ENCODE measurements at places on chromosomes 3 and 15. TPM values are rescaled to one million over a fixed set of nuclear protein-coding genes. Genes with fewer than 3 reads are reported as not detected.

STRA6 gene
- not detected for total RNA-seq

WNT5A gene
- not detected for total RNA-seq

KNL1 gene
- total RNA-seq, result 3.6 TPM

PTH1R gene
- total RNA-seq, result not detected

PARP14 gene
- total RNA-seq, result 92.6 TPM

PRKCD gene
- total RNA-seq, result 31.7 TPM

MEIS2 gene
- not detected for total RNA-seq

GLDN gene
- not detected for total RNA-seq

ARPP19 gene
- total RNA-seq, result 147 TPM

DNA sequence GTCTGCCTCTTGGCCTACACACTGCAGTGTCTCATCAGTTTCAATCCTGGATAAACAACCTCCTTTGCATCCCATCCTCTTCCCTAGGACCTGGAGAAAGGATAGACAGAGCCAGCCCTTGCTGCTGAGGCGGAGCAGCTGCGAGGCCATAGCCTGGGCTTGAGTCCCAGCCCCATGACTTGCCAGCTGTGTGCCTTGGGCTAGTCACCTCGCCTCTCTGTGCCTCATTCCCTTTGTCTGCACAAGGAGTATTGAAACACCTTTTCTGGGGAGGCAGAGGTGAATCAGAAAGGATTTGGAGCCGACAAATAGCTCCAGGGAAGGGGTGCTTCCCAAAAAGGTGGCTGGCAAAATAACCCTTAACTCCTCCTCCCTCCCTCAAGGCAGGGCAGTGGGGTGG lies 65.0 kb upstream of the SLC6A1 start:
- H3K27ac ChIP-seq, result no peak overlapping the region
- H3K4me3 ChIP-seq, result no peak overlapping the region
- H3K36me3 ChIP-seq, result no peaks in the 10 kb centered on the region
- H3K27me3 ChIP-seq, result no peaks in the 10 kb centered on the region
- DNase-seq, result no peak

DNA sequence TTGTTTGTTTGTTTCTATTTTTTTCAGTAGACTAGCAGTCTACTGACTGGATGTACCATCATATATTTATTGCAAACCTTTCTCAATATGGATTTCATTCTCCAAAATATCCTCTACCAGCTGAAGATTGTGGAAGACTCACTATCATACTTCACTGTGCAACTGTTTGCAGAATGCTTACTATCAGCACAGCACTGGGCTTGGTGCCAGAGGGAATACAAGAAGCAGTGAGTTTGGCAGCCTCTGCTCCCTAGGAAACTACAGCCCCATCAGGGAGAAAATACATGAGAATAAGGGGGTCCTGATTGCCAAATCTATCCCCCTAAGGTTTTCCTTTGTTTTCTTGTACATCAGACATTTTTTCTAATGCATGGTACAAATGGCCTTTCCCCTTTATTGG lies 27.5 kb downstream of the AQP9 start:
- no peaks in the 10 kb centered on the region for H3K4me1 ChIP-seq
- no peak for DNase-seq
- H3K4me3 ChIP-seq, result no peak overlapping the region
- no peak overlapping the region for H3K27ac ChIP-seq

GRCh38 chr3:141239511-141240281 lies 8.1 kb downstream of the PXYLP1 start:
- no peak for DNase-seq
- peaks cover 20% of the 10 kb centered on the region for H3K4me1 ChIP-seq
- H3K27me3 ChIP-seq, result no peaks in the 10 kb centered on the region
- no peak overlapping the region for H3K4me3 ChIP-seq
- no peaks in the 10 kb centered on the region for H3K36me3 ChIP-seq

- H3K4me1 ChIP-seq, result no peaks in the 10 kb centered on the region
- no peak overlapping the region for H3K4me3 ChIP-seq
- H3K27me3 ChIP-seq, result no peaks in the 10 kb centered on the region
- H3K27ac ChIP-seq, result no peak overlapping the region
- no peak for DNase-seq
Observed at GRCh38 chr3:43095370-43095769, 10.5 kb downstream of the POMGNT2 start.

- DNase-seq, result no peak
- H3K27me3 ChIP-seq, result no peaks in the 10 kb centered on the region
- no peak overlapping the region for H3K4me3 ChIP-seq
- no peaks in the 10 kb centered on the region for H3K36me3 ChIP-seq
- no peaks in the 10 kb centered on the region for H3K4me1 ChIP-seq
Observed at GRCh38 chr15:94704421-94704820, 473.1 kb downstream of the MCTP2 start.

- no peak for DNase-seq
- H3K36me3 ChIP-seq, result no peaks in the 10 kb centered on the region
- H3K27ac ChIP-seq, result no peak overlapping the region
- no peaks in the 10 kb centered on the region for H3K27me3 ChIP-seq
- H3K4me1 ChIP-seq, result peaks cover 28% of the 10 kb centered on the region
Observed at GRCh38 chr3:172042136-172042662, 2.8 kb downstream of the FNDC3B start.

DNA sequence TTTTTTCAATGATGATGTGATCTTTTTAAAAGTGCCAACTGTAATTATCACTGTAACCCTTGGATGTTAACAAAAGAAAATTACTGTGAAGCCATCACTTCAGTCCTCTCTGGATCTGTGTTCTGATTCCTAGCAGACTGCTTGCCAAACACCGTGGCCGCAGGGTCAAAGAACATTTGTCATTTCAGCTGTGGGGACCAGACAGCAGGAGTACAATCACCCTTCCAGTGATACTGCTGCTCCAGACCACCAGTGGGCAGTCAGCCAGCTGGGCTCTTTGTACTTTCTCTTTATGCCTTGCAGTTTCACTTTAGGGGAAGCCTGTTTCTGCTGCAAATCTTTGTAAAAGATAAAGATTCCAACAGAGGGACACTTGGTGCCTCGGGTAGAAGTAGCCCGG lies 770.0 kb downstream of the GRM7 start:
- no peak for DNase-seq
- no peaks in the 10 kb centered on the region for H3K27me3 ChIP-seq
- H3K4me3 ChIP-seq, result no peak overlapping the region
- H3K36me3 ChIP-seq, result no peaks in the 10 kb centered on the region

DNA sequence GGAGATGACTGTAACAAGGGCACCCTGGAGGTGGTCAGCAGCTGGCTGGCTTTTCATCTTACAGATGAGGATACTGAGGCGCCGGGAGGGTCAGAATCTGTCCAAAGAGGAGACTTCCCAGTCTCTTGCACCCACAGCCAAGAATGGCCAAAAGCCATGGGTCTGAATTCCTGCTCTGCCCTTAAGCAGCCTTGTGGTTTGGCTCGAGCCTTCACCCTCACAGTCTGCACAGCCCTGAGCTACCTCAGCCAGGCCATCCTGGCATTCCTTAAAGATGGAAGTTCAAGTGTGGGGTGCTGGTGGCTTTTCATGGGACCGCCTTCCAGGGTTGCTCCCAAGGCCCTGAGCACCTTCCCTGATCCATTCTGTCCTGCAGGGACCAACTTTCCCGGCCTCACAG lies 59.2 kb downstream of the CACNA2D2 start:
- peaks cover 53% of the 10 kb centered on the region for H3K4me1 ChIP-seq
- no peak for DNase-seq
- H3K27ac ChIP-seq, result no peak overlapping the region

GRCh38 chr3:85875589-85875988 lies 916.8 kb downstream of the CADM2 start:
- no peaks in the 10 kb centered on the region for H3K27me3 ChIP-seq
- no peaks in the 10 kb centered on the region for H3K4me1 ChIP-seq
- H3K4me3 ChIP-seq, result no peak overlapping the region
- no peaks in the 10 kb centered on the region for H3K36me3 ChIP-seq
- no peak overlapping the region for H3K27ac ChIP-seq

GRCh38 chr3:134341389-134341788 lies 32.9 kb downstream of the AMOTL2 start:
- DNase-seq, result no peak
- H3K27ac ChIP-seq, result no peak overlapping the region
- H3K27me3 ChIP-seq, result no peaks in the 10 kb centered on the region
- H3K4me3 ChIP-seq, result no peak overlapping the region

- no peaks in the 10 kb centered on the region for H3K36me3 ChIP-seq
- H3K27ac ChIP-seq, result no peak overlapping the region
- DNase-seq, result no peak
- H3K27me3 ChIP-seq, result no peaks in the 10 kb centered on the region
- H3K4me3 ChIP-seq, result no peak overlapping the region
Observed at GRCh38 chr15:87609474-87609873, 647.1 kb downstream of the NTRK3 start.
